ENCODE measurements at places on chromosomes 4 and X.

GRCh38 chr4:113145519-113146291, 96.3 kb downstream of the ANK2 start:
- peak; percentile 39 for DNase-seq

DNA sequence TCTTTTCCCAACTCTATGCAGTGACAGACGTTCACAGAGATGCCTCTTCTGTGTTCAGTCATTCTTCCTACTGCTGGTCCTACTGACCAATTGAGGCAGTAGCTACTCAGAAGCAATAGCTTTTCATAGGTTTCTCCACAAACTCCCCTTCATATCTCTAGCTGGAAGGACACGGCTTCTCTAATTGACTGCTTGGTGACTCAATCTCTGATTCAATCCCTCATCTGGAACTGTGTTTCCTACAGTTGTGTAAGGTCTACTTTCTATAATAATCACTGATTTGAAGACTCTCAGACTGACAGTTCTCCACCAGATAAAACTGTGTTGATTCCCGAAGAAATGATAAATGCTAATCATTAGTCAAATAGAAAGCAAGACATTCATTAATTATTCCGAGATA, 111.5 kb downstream of the DTHD1 start:
- no peak for DNase-seq

GRCh38 chr4:71133491-71133890, 140.0 kb downstream of the DCK start:
- DNase-seq, result no peak

- no peak for DNase-seq
These were observed 137.9 kb downstream of the FAM13A start for GRCh38 chr4:88919056-88919455.

DNA sequence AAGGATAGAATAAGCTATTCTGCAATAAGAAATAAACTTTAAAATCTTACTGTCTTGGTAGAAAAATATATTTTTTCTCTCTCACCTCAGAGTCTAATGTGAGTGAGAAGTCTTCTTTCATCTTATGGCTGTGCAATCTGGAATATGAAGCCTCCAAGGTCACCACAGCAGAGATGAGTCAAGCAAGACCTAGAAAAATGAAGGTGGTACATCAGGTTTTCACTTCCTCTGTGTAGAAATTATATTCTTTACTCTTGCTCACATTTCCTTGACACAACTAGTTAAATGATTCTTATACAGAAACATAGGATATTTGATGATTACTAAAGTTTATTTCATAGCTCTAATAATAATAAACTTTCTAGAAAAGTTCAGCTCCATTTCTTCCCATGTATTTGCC, 211.4 kb downstream of the CXXC4 start:
- DNase-seq, result no peak

DNA sequence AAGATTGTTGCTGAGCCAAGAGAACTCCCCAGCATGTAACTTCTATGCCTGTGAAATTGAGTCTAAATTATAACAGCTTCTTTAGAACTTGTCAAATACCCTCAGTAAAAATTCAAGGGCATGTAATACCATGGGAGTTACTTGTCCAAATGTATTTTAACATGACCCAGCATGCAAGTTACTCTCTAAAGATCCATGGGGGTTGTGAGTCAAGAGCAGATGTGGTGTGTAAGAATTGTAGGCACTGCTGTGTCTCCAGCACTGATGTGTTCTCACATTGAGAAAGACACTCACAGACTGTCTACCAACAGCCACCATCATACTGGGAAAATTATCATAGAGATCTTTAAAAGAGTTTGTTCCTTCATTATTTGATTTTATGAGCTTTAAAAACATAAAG, 237.4 kb upstream of the IL1RAPL1 start:
- DNase-seq, result no peak

GRCh38 chr4:3290889-3291321, 1.9 kb upstream of the RGS12 start:
- no peak for DNase-seq

- no peak for DNase-seq
These were observed 120.1 kb downstream of the GC start for GRCh38 chr4:71663780-71664179.

Data from ovary (tissue), 10 donors.